Chondrocyte (in vitro differentiated cells): ENCODE measurements at places on chromosomes 5 and 9. TPM values are rescaled to one million over a fixed set of nuclear protein-coding genes. Genes with fewer than 3 reads are reported as not detected.

The ITGA1 gene
- 228 to 346 TPM (median 340 TPM) in 3 replicates for total RNA-seq

- no peak overlapping the region for H3K27ac ChIP-seq
- no peak overlapping the region for H3K4me3 ChIP-seq
- no peak for DNase-seq
These were observed 30.8 kb upstream of the PANK3 start for GRCh38 chr5:168609806-168610482.

DNA sequence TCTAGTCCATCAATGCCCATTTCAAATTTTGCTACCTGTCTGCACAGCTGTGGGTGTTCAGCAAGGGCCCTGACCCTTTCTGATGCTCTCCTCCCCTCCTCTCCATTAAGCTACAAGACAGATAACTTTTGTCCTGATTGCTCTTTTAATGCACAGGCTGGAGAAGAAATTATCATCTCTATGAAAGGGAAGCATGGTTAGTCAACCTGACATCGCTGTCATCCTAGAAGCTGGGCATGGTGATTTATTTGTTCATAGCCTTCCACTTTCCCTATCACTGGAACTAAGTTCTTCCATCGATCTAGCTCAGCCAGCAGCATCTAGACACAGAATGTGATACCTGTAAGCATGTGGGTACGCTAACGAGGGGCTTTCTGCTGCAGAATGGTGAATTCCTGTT, 50.1 kb downstream of the SLIT3 start:
- no peaks in the 10 kb centered on the region for H3K27me3 ChIP-seq
- H3K4me3 ChIP-seq: no peak overlapping the region

DNA sequence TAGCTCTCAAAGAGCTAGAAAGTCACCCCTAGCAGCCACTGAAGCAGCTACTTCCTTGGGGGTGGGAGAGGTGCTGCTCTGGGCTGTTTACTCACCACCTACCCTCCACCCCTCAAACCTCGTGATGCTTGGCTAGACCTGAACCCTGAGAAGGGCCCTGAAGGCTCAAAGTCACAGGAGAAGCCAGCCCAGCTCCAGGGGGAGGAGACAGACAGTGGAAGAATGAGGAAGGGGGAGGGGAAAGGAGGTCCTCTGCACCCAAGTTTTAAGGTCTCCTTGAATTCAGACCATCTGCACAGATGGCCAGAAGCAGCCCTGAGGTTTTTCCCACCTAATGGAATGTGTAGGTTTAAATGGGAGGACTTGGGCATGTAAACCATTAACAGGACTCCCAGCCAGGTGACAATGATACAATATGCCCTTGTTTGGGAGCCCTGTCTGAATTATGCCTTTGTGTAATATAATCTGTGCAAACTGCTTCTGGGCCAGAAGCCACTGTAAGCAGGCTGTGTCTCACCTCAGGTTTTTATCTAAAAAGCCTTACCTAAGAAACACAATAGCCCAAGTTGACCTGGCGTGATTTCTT, 180.5 kb downstream of the PIK3R1 start:
- H3K4me3 ChIP-seq: no peak overlapping the region
- no peaks in the 10 kb centered on the region for H3K27me3 ChIP-seq
- H3K4me1 ChIP-seq: no peaks in the 10 kb centered on the region
- no peak for DNase-seq
- H3K36me3 ChIP-seq: peaks cover 3% of the 10 kb centered on the region

DNA sequence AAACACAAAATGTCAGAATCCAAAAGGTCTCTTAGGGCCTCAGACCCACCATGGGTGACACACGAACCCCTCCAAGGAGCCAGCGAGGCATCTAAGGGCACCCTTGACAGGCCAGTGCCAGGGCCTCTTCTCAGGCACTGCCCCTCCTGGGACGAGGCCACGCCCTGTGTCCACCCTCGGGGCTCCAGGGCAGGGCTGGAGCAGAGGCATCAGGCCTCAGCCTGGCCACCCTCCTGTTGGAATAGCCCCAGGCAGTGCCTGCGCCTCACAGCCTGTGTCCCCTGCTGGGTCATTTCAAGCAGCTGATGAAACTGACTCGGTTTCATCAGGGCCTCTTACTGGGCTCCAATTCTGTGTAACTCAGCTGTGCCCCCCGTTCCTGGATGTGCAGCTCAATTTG, 32.8 kb upstream of the SUSD3 start:
- no peak overlapping the region for H3K4me3 ChIP-seq
- H3K27me3 ChIP-seq: peaks cover 2% of the 10 kb centered on the region
- no peaks in the 10 kb centered on the region for H3K4me1 ChIP-seq
- H3K36me3 ChIP-seq: no peaks in the 10 kb centered on the region
